A549 treated with CORT108297 at 1 μM for 4 hours (cell line): ENCODE measurements at places on chromosomes 2 and 18. TPM values are rescaled to one million over a fixed set of nuclear protein-coding genes. Genes with fewer than 3 reads are reported as not detected.

The M1AP gene
- not detected in 5 replicates for total RNA-seq

The TUBA4B gene
- 0.30 to 0.56 TPM (median 0.37 TPM) in 5 replicates for total RNA-seq

The COBLL1 gene
- total RNA-seq = 2.9 to 4.5 TPM (median 3.9 TPM) in 5 replicates

The ST8SIA5 gene
- total RNA-seq = 0.03 to 0.05 TPM in 2 of 5 replicates, not detected in the others

The ICOS gene
- not detected in 5 replicates for total RNA-seq

The DLX1 gene
- total RNA-seq = 2.7 to 4.0 TPM (median 3.5 TPM) in 5 replicates

The PROKR1 gene
- total RNA-seq = not detected in 5 replicates

The APCDD1 gene
- 0.14 to 0.21 TPM in 2 of 5 replicates, not detected in the others for total RNA-seq

The PSD4 gene
- 8.3 to 12.9 TPM (median 10.1 TPM) in 5 replicates for total RNA-seq

The CSRNP3 gene
- total RNA-seq = not detected in 5 replicates

The ALPG gene
- total RNA-seq = 0.12 to 0.22 TPM (median 0.16 TPM) in 5 replicates

The REG1A gene
- total RNA-seq = not detected in 5 replicates

The SNED1 gene
- total RNA-seq = 0.18 to 0.62 TPM (median 0.55 TPM) in 5 replicates

The GKN1 gene
- 0.60 to 1.1 TPM (median 0.68 TPM) in 5 replicates for total RNA-seq

The NEMP2 gene
- 4.9 to 9.6 TPM (median 7.5 TPM) in 5 replicates for total RNA-seq

The LTBP1 gene
- 16.8 to 28.3 TPM (median 24.9 TPM) in 5 replicates for total RNA-seq

The DYNAP gene
- not detected in 5 replicates for total RNA-seq

The GRHL1 gene
- 0.64 to 1.3 TPM (median 0.99 TPM) in 5 replicates for total RNA-seq

The REG1B gene
- total RNA-seq = not detected in 5 replicates

The CRYBA2 gene
- total RNA-seq = not detected in 5 replicates

The ABCG8 gene
- total RNA-seq = not detected in 5 replicates

The EML6 gene
- total RNA-seq = 1.0 to 2.1 TPM (median 1.6 TPM) in 5 replicates

The HOXD9 gene
- 0.82 to 1.7 TPM (median 1.5 TPM) in 5 replicates for total RNA-seq

The HOXD3 gene
- 0.08 to 0.30 TPM (median 0.18 TPM) in 4 of 5 replicates, not detected in the other for total RNA-seq

The USP40 gene
- total RNA-seq = 22.4 to 27.4 TPM (median 24.7 TPM) in 5 replicates

The LYPD1 gene
- 14.0 to 21.5 TPM (median 15.8 TPM) in 5 replicates for total RNA-seq

The PJVK gene
- 1.1 to 1.5 TPM (median 1.3 TPM) in 5 replicates for total RNA-seq

The REG3A gene
- not detected in 5 replicates for total RNA-seq

The ALK gene
- not detected in 5 replicates for total RNA-seq

The NYAP2 gene
- total RNA-seq = not detected in 5 replicates

The PHLPP1 gene
- 4.7 to 7.2 TPM (median 6.7 TPM) in 5 replicates for total RNA-seq

The ARHGAP28 gene
- 0.07 to 0.13 TPM (median 0.12 TPM) in 3 of 5 replicates, not detected in the others for total RNA-seq

The ZBTB7C gene
- total RNA-seq = 0.02 to 0.20 TPM (median 0.07 TPM) in 5 replicates

The GMPPA gene
- 36.1 to 39.1 TPM (median 38.2 TPM) in 5 replicates for total RNA-seq

The TEX44 gene
- not detected in 5 replicates for total RNA-seq

The BOLL gene
- total RNA-seq = not detected in 5 replicates

The BCL11A gene
- total RNA-seq = 0.04 to 0.20 TPM (median 0.10 TPM) in 4 of 5 replicates, not detected in the other

The VWA3B gene
- 0.06 to 0.26 TPM (median 0.09 TPM) in 5 replicates for total RNA-seq

The RPL31 gene
- total RNA-seq = 1,996 to 2,328 TPM (median 2,230 TPM) in 5 replicates

The SLC39A6 gene
- total RNA-seq = 39.6 to 57.6 TPM (median 51.0 TPM) in 5 replicates

The LOXHD1 gene
- total RNA-seq = not detected in 5 replicates

The HOXD13 gene
- 0.16 to 0.27 TPM (median 0.23 TPM) in 5 replicates for total RNA-seq

The NRP2 gene
- total RNA-seq = 92.0 to 177 TPM (median 152 TPM) in 5 replicates
